ENCODE measurements at places on chromosomes 12 and 14.

DNA sequence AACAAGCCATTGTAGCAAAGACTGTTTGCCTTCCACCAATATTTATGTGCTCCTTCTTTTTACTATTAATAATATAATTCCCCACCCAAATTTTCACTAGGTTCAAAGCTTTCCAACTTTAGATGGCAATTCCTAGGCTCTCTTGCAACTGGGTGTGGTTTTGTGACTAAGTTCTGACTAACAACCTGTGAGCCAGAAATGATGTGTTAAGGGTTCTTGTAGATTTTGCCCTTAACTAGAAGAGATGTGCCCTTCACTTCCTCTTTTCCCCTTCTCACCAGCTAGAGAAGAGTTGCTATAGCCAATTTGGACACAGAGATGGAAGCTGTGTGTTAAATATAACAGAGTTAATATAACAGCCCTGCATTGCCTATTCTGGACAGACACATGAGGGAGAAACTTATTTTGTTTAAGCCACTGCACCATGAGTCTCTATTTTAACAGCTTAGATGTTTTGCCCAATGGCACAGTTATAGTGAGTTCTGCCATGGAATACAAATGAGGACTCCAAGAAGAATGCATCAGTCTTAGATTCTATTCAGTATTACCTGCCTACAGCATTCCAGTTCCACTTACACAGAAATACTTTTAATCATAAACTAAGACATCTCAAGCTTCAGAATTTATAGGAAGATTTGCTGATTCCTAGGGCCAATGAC is 216.2 kb downstream of the DUSP6 start:
- DNase-seq: no peak

- no peak for DNase-seq
Measured at GRCh38 chr12:74489543-74489942, 48.1 kb upstream of the ATXN7L3B start.

GRCh38 chr12:27779416-27779919 is 565 bp upstream of the KLHL42 start:
- no peak for DNase-seq

DNA sequence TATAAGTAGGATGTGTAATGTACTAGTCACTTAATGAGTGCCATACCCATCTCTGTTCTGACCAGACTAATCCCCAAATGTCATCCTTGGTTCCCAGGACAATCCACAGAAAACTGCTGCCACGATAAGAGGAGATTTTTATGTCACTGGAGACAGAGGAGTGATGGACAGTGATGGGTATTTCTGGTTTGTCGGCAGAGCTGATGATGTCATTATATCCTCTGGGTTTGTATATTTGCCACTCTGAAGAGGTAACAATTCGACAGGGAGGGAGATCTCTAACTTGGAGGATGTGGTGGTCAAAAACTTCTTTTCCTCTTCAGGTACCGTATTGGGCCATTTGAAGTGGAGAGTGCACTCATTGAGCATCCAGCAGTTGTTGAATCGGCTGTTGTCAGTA is 20.3 kb downstream of the ACSM4 start:
- DNase-seq: no peak

GRCh38 chr12:58787021-58787760 is 133.1 kb downstream of the LRIG3 start:
- DNase-seq: no peak

DNA sequence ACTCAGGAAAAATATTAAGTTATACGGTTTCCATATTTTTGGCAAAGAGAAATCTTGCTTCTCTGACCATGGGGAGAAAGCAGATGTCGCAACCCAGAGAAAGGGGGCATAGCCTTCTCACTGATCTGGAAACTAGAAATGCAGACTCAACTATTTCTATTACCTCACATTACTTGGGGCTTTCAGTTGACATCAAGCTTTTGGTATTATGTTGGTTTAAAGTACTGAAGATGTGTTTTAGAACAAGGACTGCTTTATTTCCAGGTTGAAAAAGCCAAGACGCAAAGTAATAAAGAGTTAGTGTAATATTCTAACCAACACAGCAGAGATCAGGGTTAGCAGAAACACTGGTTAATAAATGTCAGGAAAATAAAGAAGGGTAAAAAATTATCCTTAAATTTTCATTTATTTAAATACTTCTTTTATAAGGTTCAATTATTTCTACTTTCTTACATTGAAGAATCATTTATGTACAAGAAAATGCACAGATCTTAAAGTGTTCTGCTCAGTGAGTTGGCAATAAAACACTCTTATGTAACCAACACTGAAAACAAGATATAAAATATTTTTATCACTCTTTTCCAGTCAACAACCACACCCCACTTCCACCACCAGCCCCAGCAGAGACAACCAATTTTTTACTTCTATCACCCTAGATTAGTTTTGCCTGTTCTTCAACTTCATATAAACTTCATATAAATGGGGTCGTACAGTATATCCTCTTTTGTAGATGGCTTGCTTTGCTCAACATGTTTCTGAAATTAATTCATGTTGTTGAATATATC is 26.0 kb downstream of the DCP1B start:
- DNase-seq: no peak

GRCh38 chr12:12133259-12133658 is 62.5 kb downstream of the BCL2L14 start:
- DNase-seq: no peak

GRCh38 chr12:19620222-19620621 is 180.9 kb downstream of the AEBP2 start:
- DNase-seq: no peak

- no peak for DNase-seq
Measured at GRCh38 chr14:105087308-105087962, 22.2 kb upstream of the GPR132 start.

DNA sequence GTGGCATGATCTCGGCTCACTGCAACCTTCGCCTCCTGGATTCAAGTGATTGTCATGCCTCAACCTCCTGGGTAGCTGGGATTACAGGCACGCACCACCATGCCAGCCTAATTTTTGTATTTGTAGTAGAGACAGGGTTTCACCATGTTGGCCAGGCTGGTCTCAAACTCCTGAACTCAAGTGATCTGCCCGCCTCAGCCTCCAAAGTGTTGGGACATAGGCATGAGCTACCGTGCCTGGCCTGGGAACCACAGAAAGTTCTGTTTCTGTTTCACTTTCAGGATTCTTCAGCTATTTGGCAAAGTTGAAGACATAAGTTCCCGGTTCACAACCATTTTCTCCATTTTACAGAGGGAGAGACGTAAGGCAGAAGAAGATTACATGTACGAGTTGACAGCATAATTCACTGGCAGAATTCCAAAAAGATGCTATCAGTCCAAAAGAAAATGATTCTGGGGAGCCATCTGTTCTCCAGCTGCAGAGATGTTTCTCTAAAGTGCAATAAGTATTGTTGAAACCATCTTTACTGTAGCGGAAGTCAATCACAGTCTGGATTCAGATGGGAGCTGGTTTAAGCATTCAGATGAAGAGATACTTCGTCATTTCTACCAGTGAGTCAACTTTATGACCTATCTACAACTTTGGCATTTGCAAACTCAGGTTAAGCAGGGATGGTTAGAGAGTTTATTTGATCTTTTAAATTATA is 8.1 kb upstream of the RNF34 start:
- DNase-seq: peak; percentile 46

- DNase-seq: no peak
Measured at GRCh38 chr12:71472441-71472911, 32.9 kb downstream of the LGR5 start.

- DNase-seq: no peak
Measured at GRCh38 chr14:39342768-39343167, 89.5 kb downstream of the FBXO33 start.

GRCh38 chr12:63802012-63802608 is 22.4 kb downstream of the RXYLT1 start:
- DNase-seq: peak; percentile 40

DNA sequence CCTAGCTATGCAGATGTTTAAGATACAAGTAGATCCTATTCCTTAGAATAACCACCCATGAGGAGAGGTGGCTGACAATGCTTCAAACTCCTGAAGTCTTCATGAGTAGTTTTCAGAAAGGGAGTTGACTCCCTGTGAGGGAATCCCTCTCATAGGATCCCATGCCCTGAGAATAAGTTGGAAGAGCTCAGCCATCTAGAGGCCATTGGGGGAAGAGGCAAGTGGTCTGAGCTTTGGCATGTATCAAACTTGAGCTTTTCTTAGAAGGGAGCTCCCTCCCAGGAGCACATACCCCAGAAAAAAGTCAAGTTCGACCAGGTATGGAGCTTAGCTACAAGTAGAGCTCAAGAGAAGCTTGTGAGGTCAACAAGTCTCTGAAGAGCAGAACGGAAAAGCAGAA is 165.7 kb upstream of the RBM19 start:
- no peak for DNase-seq

DNA sequence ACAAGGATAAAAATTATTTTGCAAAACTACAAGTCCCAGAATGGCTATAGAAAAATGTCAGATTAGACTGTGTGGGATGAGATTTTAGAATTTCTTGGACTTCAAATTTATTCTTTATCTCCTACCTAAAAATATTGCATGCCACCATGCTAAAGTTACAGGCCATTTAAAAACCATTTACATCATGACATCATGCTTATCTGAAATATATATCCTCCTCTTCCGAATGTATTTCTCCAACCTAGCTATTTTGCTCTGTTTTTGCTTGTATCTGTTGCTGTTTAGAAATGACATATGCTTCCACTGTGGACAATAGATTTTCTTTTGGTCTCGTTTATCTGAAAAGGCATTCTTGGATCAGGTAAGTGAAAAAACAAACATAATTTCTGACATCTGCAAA is 471.7 kb downstream of the LRFN5 start:
- DNase-seq: no peak

GRCh38 chr14:54362089-54362504 is 34.7 kb upstream of the CDKN3 start:
- no peak for DNase-seq

- no peak for DNase-seq
Measured at GRCh38 chr14:73606271-73606670, 6.0 kb upstream of the ACOT6 start.

DNA sequence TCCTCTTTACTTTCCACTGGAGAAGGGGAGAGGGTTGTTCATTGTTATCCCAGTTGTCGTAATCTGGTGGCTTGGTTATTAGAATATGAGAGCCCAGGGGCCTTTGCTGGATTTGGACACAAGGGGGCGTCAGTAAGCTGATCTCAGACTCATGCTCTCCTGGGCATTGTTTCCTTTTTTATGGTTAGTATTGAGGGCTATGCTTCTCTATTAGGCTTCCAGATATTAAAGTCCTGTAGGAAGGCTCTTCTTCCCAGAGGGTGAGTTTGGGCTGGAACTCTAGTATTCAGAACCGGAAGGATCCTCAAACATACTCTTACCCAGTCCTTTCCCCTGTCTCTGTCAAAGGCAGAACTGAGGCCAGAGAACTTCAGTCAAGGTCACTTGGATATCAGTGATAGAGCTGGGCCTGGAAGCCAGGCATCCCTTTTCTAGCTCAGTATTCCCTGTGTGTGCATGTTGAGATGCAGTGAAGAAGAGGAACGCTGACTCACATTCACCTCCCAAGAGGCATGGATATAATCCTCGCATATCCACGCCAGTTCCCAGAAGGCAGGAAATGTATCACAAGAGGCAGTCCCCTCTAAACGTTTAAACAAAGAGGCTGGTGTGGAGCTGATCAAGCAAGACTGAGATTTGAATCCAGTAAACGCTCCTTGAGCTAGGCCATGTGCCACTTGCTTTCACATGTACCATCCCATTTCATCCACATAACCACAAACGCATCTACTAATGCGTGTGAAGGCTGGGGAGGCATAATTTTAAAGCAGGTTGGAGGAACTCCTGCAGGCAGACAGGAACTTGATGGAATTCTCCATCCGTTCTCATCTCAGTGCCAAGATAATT is 41.6 kb downstream of the UBE3B start:
- DNase-seq: peak; percentile 58

GRCh38 chr14:102316338-102316742 is 3.2 kb upstream of the ZNF839 start:
- DNase-seq: peak; percentile 68

GRCh38 chr12:67299926-67300325 is 30.8 kb downstream of the CAND1 start:
- DNase-seq: no peak

GRCh38 chr14:103066399-103066798 is 9.1 kb upstream of the CDC42BPB start:
- DNase-seq: no peak

- no peak for DNase-seq
Measured at GRCh38 chr12:27193854-27194544, 50.1 kb upstream of the STK38L start.

- no peak for DNase-seq
Measured at GRCh38 chr12:97757481-97758193, 295.0 kb downstream of the RMST start.

DNA sequence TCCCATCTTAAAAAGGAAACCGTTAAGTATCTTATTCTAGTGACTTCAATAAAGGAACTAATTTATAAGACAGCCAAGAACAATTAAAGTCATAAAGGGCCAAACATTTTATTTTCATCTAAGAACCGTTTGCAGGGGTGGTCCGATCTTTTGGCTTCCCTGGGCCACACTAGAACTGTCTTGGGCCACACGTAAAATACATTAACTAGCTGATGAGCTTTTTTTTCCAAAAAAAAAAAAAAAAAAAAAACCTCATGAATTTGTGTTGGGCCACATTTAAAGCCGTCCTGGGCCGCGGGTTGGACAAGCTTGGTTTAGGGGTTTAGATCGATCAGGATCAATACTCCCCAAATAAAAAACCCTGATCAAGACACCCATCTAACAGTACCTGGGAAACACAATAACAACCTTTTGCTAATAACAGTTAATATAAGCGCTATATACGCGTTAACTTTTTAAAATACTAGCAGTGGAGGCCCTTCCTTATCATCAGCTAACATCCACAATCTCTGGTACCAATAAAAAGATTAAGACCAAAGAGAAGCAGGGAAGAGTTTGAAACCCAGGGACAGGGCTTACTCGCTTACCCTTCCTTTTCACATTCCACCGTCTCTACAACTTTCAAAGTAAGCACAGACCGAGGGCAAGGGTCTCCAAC is 1.1 kb downstream of the NAP1L1 start:
- no peak for DNase-seq

- peak; percentile 51 for DNase-seq
Measured at GRCh38 chr12:25323581-25323982, 72.9 kb upstream of the KRAS start.

DNA sequence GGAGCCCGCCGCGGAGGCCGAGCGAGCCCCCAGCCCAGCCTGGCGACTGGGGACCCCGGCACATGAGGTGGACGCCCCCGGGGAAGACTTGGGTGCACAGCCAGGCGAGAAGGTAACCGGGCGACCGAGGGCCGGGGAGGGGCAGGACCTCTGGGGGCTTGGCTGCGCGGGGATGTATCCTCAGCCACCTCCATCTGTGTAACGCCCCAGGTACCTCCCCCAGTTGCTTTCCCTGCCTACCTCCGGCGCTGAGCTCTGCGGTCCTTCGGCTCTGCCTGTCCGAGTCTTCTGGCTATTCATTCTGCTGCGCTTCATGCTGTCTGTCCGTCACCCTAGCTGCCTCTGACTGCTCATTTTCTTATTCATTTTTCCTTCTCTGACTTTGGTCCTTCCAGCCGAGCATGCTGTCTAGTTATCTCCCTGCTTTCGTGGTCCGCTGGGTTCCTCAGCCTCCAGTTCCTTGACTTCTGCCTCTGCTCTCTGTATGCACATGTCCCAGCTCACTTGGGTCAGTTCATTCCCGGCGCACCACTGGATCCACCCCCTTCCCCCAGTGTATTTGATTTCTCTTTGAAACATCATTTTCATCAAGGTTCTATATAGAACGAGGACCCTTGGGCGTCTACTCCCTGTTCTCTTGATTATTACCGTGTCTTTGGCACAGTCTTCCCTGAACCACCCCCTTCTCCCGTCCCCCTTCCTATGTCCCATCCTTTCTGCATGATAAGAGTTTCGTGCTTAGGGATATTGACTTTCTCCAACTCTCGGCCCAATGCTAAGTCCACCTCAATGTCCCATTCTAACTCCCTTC is 612 bp downstream of the PHC1 start:
- peak; percentile 69 for DNase-seq

Measured in CD4-positive, alpha-beta T cell treated with Interleukin-17A for 1 hour (primary cell).